ENCODE measurements at places on chromosomes 7 and 10. TPM values are rescaled to one million over a fixed set of nuclear protein-coding genes. Genes with fewer than 3 reads are reported as not detected.

Gene ADAP1
- 117 TPM for total RNA-seq

Gene MALRD1
- not detected for total RNA-seq

Gene ABCB4
- total RNA-seq, result 0.63 TPM

Gene COL1A2
- total RNA-seq, result not detected

Gene CABCOCO1
- total RNA-seq, result not detected

Gene CLRN3
- total RNA-seq, result not detected

Gene SFTPA1
- not detected for total RNA-seq

Gene CARD11
- total RNA-seq, result 199 TPM

GRCh38 chr7:74258639-74259038 lies 4.4 kb upstream of the RFC2 start:
- DNase-seq, result no peak
- H3K27me3 ChIP-seq, result no peaks in the 10 kb centered on the region
- H3K27ac ChIP-seq, result no peak overlapping the region
- peaks cover 15% of the 10 kb centered on the region for H3K4me1 ChIP-seq

DNA sequence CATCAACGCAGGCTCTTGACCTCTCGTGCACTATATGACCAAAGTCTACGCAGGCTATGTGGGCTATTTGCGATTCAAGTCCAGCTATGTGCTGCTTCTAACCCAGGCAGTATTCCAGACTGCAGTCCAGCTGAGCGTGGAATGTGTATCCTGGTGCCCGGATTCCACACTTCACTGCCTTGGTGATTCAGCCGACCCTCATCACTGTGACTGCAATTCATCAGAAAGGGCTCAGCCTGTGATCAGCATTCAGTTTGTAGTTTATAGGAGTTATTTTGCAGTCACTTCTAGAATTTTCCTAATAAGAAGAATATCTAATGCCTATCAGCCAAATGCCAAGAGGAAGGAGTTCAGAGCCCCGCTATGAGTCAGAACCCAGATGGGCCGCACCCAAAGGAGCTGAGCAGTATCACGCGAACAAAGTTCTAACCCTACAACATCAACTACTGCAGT lies 119.8 kb upstream of the LANCL2 start:
- H3K27ac ChIP-seq, result no peak overlapping the region
- H3K4me3 ChIP-seq, result no peak overlapping the region
- no peak for DNase-seq

- H3K27me3 ChIP-seq, result no peaks in the 10 kb centered on the region
- no peaks in the 10 kb centered on the region for H3K36me3 ChIP-seq
- peaks cover 11% of the 10 kb centered on the region for H3K4me1 ChIP-seq
- no peak for DNase-seq
- no peak overlapping the region for H3K4me3 ChIP-seq
- no peak overlapping the region for H3K27ac ChIP-seq
These were observed 3.0 kb upstream of the CREB3L2 start for GRCh38 chr7:138004936-138005335.

GRCh38 chr7:72053292-72053691 lies 358.8 kb downstream of the CALN1 start:
- H3K36me3 ChIP-seq, result no peaks in the 10 kb centered on the region
- H3K27me3 ChIP-seq, result no peaks in the 10 kb centered on the region
- H3K4me3 ChIP-seq, result no peak overlapping the region
- DNase-seq, result no peak

GRCh38 chr7:103866919-103867318 lies 122.5 kb downstream of the RELN start:
- no peak overlapping the region for H3K4me3 ChIP-seq
- H3K27me3 ChIP-seq, result no peaks in the 10 kb centered on the region
- H3K4me1 ChIP-seq, result no peaks in the 10 kb centered on the region
- no peak for DNase-seq
- no peaks in the 10 kb centered on the region for H3K36me3 ChIP-seq

DNA sequence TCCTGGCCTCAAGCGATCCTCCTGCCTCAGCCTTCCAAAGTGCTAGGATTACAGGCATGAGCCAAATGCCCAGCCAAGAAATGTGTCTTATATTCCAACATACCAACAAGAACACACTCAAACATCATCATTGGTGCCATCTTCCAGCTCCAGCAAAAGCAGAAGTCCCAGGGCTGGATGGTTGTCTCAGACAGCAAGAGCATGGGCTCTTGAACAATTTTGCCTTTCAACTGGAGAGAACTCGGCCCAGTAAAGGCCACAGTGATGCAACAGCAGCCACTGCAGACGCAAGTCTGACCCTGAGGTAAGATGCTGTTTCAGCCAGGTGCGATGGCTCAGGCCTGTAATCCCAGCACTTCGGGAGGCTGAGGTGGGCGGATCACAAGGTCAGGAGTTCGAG lies 52.8 kb upstream of the NFE2L3 start:
- no peak overlapping the region for H3K27ac ChIP-seq
- no peak for DNase-seq
- H3K36me3 ChIP-seq, result no peaks in the 10 kb centered on the region
- no peak overlapping the region for H3K4me3 ChIP-seq

GRCh38 chr7:128912281-128912680 lies 1.8 kb upstream of the KCP start:
- H3K4me3 ChIP-seq, result no peak overlapping the region
- H3K27ac ChIP-seq, result no peak overlapping the region
- no peak for DNase-seq
- peaks cover 21% of the 10 kb centered on the region for H3K27me3 ChIP-seq

DNA sequence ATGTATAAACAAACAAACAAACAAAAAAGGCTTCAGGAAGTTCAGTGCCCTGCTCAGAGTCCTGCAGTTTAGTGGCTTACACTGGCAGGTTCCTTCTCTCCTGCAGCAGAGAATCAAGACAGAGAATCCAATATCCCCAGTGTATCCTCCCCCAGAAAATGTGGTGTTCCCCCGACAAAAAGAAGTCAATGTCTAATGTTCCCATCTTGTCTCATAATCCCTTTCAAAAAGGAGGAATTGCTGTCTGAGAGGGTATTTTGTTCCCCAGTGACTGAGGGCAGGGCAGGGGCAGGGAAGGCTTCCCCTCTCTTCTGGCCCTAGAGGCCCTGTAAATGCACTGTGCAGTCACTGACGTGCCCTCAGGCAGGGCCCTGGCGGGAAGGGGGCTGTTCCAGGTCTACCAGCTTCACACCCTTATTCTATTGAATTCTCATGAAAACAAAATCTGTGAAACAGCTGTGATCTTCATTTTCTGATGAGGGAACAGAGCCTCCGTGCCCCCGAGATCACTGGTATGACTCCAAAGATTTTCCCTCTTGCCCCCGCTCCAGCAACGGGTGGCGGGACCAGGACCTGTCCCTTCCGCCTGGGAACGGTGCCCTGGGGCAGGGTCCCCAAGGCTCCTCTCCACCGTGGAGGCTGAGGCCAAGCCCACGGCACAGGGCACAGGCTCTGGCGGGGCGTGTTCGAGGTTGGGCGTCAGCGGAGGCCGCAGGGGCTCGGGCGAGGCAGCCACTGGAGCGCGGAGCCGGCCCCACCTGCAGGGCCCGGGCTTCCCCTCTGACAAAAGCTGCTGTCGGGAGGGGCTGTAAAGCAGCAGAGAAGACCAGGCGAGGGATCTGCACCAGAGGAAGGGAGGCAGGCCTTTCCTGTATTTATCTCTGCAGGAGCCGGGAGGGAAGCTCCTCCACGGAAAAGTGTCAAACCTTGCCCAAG lies 13.4 kb upstream of the WDFY4 start:
- no peaks in the 10 kb centered on the region for H3K36me3 ChIP-seq
- H3K4me3 ChIP-seq, result no peak overlapping the region
- DNase-seq, result no peak
- H3K27me3 ChIP-seq, result no peaks in the 10 kb centered on the region
- H3K4me1 ChIP-seq, result peaks cover 11% of the 10 kb centered on the region

DNA sequence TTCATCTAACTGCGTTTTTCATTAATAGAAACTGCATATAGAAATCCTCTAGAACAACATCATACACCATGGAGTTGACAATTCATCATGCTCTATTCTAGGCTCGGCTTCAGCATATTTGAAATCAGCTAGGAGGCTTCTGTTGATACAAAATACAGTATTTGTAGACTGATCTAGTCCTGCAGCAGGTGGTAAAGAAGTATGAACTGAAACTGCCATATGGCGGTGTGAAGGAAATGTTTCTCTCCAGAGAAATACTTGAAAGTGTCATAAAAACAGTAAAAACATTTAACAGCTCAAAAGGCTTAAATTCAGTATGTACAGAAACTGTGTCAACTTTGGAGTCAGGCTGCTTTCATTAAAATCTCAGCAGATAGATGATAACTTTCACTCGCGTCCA lies 32.0 kb upstream of the MYO3A start:
- no peak overlapping the region for H3K4me3 ChIP-seq
- H3K36me3 ChIP-seq, result no peaks in the 10 kb centered on the region
- H3K27ac ChIP-seq, result no peak overlapping the region
- no peaks in the 10 kb centered on the region for H3K27me3 ChIP-seq
- no peaks in the 10 kb centered on the region for H3K4me1 ChIP-seq

GRCh38 chr7:124497176-124497575 lies 268.4 kb downstream of the GPR37 start:
- H3K36me3 ChIP-seq, result no peaks in the 10 kb centered on the region
- H3K27ac ChIP-seq, result no peak overlapping the region
- no peaks in the 10 kb centered on the region for H3K4me1 ChIP-seq

DNA sequence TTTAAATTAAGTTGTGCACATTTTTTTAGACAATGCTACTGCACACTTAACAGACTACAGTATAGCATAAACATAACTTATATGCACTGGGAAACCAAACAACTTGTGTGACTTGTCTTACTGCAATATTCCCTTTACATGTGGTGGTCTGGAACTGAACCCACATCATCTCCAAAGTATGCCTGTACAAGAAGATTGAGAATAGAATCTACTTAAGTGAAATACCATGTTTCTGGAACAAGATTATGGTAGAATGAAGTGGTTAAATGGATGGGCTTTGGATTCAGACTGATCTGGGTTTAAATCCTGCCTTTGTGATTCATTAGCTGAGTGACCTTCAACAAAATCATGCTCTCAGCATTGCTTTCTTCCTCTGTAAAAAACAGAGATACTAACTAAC lies 30.7 kb downstream of the CUL2 start:
- no peaks in the 10 kb centered on the region for H3K27me3 ChIP-seq
- H3K27ac ChIP-seq, result no peak overlapping the region
- DNase-seq, result no peak
- H3K4me3 ChIP-seq, result no peak overlapping the region
- H3K4me1 ChIP-seq, result no peaks in the 10 kb centered on the region

DNA sequence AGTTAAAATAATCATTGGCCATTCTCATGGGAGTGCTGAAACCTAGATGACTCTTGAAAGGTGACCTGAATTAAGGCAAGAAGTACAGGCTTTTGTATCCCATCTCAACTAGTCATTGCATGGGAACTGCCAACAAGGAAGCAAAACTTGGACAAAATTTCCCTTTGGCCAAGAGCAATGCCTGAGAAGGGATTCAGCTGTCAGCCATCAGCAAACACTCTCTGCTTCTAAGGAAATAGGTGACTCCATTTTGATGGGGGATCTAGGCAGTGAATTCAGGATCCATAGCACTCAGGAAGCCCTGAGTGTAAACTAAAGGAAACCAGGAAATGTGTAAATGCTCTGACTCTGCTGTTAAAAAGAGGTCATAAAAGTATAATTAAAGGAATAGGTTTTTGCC lies 221.5 kb upstream of the TMEM229A start:
- H3K27me3 ChIP-seq, result no peaks in the 10 kb centered on the region
- H3K36me3 ChIP-seq, result no peaks in the 10 kb centered on the region
- DNase-seq, result no peak
- no peak overlapping the region for H3K27ac ChIP-seq
- H3K4me1 ChIP-seq, result no peaks in the 10 kb centered on the region

- no peak overlapping the region for H3K4me3 ChIP-seq
- H3K27me3 ChIP-seq, result no peaks in the 10 kb centered on the region
- no peaks in the 10 kb centered on the region for H3K36me3 ChIP-seq
- DNase-seq, result no peak
- H3K27ac ChIP-seq, result no peak overlapping the region
- no peaks in the 10 kb centered on the region for H3K4me1 ChIP-seq
These were observed 46.9 kb upstream of the SEPTIN7 start for GRCh38 chr7:35753761-35754603.

GRCh38 chr7:83873459-83873858 lies 224.5 kb upstream of the SEMA3E start:
- DNase-seq, result no peak
- H3K27ac ChIP-seq, result no peak overlapping the region
- H3K4me1 ChIP-seq, result no peaks in the 10 kb centered on the region
- no peaks in the 10 kb centered on the region for H3K36me3 ChIP-seq

GRCh38 chr7:50564171-50564570 lies 1.0 kb downstream of the DDC start:
- no peaks in the 10 kb centered on the region for H3K27me3 ChIP-seq
- no peak overlapping the region for H3K4me3 ChIP-seq
- H3K4me1 ChIP-seq, result no peaks in the 10 kb centered on the region
- no peaks in the 10 kb centered on the region for H3K36me3 ChIP-seq

DNA sequence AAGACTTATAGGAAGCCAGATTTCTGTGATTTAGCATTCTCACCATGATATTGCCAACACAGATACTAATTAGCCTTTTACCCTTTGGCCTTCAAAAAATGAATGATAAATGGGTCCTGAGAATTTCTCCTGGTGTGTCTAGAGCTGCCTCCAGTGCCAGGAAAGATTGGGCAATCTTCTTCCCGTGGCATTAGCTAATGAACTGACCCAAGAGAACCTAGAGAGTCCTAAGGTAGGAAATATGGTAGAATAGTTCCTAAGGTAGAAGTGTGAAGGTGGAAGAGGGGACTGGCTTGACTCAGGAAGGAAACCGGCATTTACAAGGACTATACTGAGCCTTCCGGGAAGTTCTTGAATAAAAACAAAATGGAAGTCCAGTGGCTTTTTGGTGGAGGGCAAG lies 133.1 kb downstream of the GFRA1 start:
- no peaks in the 10 kb centered on the region for H3K36me3 ChIP-seq
- H3K27me3 ChIP-seq, result no peaks in the 10 kb centered on the region
- no peak for DNase-seq
- no peak overlapping the region for H3K4me3 ChIP-seq

- H3K27me3 ChIP-seq, result no peaks in the 10 kb centered on the region
- H3K27ac ChIP-seq, result no peak overlapping the region
- DNase-seq, result no peak
- H3K36me3 ChIP-seq, result no peaks in the 10 kb centered on the region
These were observed 13.2 kb upstream of the AOC1 start for GRCh38 chr7:150838965-150839650.

- peaks cover 4% of the 10 kb centered on the region for H3K4me1 ChIP-seq
- H3K36me3 ChIP-seq, result peaks cover 27% of the 10 kb centered on the region
- H3K27me3 ChIP-seq, result no peaks in the 10 kb centered on the region
- no peak overlapping the region for H3K27ac ChIP-seq
These were observed 8.2 kb downstream of the CCDC7 start for GRCh38 chr10:32454148-32454547.

DNA sequence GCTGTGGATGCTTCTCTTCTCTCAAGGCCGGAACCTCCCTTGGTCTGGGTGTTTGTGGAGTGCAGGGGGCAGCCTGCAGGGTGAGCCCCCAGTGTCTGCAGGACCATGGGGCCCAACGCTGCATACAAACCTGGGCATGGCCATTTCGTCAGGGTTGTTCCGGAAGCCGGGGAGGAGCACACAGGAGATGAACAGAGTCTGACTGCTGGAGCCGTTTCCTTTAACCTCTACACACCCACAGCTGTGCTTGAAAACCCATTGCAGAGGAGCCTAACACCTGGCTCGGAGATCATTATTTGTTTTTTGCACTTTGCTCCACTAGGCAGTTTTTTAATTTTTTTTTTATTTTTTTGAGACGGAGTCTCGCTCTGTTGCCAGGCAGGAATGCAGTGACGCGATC lies 167.6 kb upstream of the INSYN2A start:
- H3K4me1 ChIP-seq, result peaks cover 4% of the 10 kb centered on the region
- no peaks in the 10 kb centered on the region for H3K27me3 ChIP-seq
- H3K4me3 ChIP-seq, result no peak overlapping the region
- DNase-seq, result no peak
- H3K27ac ChIP-seq, result no peak overlapping the region

- H3K4me1 ChIP-seq, result no peaks in the 10 kb centered on the region
- no peaks in the 10 kb centered on the region for H3K36me3 ChIP-seq
- no peaks in the 10 kb centered on the region for H3K27me3 ChIP-seq
- no peak overlapping the region for H3K4me3 ChIP-seq
- no peak overlapping the region for H3K27ac ChIP-seq
- DNase-seq, result no peak
These were observed 186.5 kb upstream of the SEMA3E start for GRCh38 chr7:83835424-83835823.

Measured in natural killer cell (primary cell).